ENCODE measurements at places on chromosomes 6 and 20.

GRCh38 chr6:43647613-43648012 lies 2.8 kb downstream of the RSPH9 start:
- no peak for DNase-seq

DNA sequence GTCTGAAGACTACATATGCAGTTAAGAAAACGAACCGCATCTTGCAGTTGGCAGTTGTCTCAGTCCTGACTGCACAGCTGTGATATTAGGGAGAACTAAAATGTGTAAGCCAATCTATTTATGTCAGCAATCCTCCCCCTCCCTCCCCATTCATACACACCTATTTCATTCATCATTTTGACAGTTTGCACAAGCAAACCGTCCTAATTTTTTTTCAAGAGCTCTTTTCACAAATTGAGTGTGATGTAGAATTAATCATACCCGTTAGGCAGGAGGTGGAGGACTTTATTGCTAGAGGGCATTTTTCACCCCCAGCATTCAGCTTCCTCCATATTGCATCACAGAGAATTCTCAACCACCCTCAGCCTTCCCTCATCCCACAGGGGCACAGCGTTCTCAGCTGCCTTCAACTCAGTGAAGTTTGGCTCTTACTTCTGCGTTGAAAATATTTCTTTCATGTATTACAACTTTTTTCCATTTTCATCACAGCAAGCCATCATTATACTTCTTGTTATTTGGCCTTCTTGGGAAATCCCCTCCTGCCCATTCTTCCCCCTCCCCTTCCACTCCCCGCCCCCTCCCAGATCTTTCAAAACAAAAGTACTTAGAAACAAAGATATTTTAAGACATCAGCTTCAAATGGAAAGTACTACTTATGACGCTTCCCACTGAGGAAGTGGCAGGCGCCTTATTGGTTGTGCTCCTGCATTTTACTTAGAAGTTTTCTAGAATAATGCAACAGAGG lies 37.5 kb downstream of the NOX3 start:
- DNase-seq = no peak

- no peak for DNase-seq
These were observed 93.6 kb upstream of the BHLHE23 start for GRCh38 chr20:63100174-63100925.

GRCh38 chr6:14540276-14540675 lies 422.7 kb downstream of the CD83 start:
- no peak for DNase-seq

DNA sequence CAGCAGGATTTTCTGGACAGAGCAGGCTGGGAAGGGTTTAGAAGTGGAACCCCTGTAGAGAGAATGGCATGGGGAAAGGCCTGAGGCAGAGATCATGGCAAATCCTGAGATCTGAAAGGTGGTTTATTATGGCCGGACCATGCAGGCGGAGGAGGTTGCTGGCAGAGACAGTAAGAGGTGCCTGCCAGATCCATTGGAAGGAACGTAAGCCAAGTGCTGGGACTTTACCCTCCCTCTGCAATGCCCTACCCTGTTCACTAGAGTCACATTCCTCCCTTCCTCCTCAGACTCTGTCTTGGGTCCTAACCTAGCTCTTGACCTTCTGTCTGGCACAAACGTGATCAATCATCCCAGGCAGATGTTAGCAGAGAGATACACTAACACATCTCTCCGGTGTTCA lies 66.4 kb upstream of the SLC22A23 start:
- no peak for DNase-seq

GRCh38 chr20:22585786-22586493 lies 1.6 kb upstream of the FOXA2 start:
- DNase-seq = no peak

- no peak for DNase-seq
These were observed 14.4 kb upstream of the TMEM242 start for GRCh38 chr6:157337751-157338150.

DNA sequence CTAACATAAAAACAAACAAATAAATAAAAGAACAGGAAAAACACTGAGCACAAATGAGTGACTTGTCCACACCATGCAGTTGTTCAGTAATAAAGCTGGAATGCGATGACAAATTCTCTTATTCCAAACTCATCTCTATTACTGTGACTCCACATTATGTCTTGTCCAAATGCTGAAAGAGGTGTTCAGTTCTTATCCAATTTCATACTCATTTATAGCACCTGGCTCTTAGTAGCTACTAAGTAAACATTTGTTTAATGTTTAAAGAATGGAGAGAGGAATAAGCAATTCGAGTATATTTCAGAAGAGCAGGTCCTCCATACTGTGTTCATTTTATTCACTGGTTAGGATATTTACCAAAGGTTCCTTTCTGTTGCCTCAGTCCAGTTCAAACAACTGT lies 439.0 kb upstream of the JAG1 start:
- no peak for DNase-seq

DNA sequence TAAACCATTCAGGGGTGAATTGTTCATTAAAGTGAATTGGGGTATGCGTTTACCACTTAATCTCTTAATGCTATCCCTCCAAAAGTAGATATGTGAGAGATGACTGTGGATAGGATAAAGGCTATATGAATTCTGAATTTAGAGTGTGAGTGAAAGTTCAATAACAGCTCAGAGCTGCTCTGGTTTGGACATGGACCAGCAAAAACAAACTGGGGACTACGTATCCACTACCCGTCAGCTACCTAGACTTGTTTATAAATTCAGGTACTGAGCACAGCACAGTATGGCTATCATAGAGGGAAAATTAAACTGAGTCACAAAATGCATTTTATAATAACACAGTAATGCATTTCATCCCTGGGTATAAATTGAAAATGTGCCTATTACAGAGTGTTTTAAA lies 44.4 kb downstream of the HDDC2 start:
- no peak for DNase-seq

- DNase-seq = no peak
These were observed 70.9 kb upstream of the UFL1 start for GRCh38 chr6:96450770-96451130.

DNA sequence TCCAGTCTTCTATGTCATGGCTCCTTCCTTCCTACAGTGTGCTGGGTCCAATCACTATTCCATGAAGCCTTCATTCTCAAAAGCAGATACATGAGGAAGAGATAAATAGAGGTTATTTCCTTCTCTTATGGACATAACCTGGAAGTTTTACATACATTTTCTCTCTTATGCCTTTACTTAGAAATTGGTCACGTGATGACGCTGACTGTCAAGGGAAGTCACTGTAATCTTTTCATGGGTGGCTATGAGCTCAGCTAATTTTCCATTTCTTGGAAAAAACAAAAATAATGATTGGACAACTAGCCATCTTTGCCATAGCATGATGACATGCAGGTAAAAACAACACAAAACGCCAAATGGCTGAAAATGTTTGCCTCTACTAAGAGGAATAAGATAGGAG lies 151.6 kb upstream of the PRSS16 start:
- no peak for DNase-seq

GRCh38 chr6:30769088-30769852 lies 24.9 kb upstream of the IER3 start:
- peak; percentile 92 for DNase-seq

GRCh38 chr6:42820512-42821340 lies 38.9 kb downstream of the BICRAL start:
- DNase-seq = no peak

GRCh38 chr20:37839432-37839827 lies 63.5 kb upstream of the VSTM2L start:
- no peak for DNase-seq

DNA sequence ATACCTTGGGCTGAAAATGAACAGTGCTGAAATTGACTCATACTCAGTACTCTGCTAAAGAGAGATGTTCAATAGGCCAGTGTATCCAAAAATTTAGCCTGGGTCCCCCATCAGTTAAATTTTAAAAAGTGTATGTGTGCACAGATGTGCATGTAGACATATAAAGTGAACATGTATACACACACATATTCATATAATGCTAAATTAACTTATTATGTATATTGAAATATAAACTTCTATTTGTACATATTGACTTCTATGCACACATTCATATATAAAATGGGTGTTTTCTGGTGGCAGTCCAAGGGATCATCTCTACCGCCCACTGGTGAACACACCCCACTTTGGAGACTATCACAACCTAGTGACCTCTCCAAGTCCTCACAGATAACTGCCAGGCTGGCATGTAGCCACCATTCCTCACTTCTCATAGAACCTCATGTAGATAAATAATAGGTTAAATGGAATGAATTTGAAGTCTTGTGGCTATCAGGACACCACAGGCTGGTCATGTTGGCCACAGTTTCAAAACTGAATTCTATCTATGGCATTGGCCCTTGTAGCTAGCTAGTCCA lies 8.8 kb downstream of the SLC22A16 start:
- no peak for DNase-seq

DNA sequence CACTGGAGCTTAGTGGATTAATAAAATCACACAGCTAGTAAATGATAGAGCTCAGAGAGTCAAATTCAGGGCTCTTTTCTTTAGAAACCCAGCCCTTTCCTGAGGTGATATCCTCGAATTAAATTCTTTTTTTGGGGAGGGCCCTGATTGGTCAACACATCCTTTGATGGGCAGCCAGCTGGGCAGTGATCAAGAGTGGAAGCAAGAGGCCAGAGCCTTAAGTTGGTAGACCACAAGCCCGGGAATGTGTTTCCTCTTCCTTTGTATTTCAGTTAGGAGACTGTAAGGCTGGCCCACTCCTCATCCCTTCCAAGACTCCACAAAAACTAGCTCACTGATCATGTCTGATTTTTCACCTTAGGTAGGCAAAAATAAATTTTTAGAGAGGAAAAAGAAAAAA lies 640.5 kb downstream of the DHX35 start:
- DNase-seq = no peak

DNA sequence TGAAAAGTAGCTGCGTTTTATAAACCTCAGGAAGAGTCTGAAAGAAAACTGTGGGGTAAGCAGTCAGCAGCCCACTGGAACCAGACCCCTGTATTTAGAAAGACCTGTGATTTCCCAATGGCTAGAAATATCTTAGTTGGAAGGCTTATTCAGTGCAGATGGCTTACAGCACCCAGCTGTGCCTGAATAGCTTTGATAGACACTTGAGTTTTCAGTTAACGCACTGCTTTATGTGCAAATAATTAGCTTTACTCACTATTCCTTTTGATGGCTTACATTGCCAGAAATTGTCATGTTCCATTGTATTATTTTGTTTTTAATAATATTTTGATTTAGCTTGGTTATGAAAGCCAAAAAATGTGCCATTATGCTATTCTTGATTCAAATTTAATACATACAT lies 465.3 kb upstream of the SYNCRIP start:
- no peak for DNase-seq

- DNase-seq = no peak
These were observed 59.8 kb downstream of the SHPRH start for GRCh38 chr6:145904391-145904790.

DNA sequence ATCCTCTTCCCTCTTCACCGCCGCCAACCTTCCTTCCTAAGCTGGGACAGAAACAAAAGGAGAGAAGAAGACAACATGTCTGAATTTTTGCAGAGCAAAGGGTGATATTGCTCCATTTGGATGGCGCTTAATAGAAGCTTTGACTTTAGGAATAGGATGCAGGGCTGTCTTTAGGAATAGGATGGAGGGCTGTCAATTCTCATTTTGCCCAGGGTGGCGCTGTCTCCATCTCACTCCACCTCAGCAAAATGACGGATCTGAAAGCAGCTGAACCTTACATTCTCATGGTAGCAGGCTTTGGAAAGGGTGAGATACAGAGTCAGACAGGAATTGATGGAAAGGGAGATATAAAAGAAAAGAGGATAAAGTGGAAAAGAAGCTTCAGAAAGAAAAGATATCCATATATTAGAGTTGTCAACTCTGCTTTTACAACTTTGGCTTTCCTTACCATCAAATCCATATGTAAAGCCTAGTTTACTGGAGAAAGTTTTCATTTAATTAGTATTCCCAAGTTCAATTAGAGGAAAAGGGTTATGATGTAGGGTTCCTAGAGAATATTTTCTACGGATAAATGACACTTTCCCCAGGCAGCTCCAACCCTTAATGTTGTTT lies 2.4 kb downstream of the MTCL3 start:
- DNase-seq = peak; percentile 77

GRCh38 chr20:13333793-13334192 lies 112.7 kb downstream of the ISM1 start:
- DNase-seq = no peak

DNA sequence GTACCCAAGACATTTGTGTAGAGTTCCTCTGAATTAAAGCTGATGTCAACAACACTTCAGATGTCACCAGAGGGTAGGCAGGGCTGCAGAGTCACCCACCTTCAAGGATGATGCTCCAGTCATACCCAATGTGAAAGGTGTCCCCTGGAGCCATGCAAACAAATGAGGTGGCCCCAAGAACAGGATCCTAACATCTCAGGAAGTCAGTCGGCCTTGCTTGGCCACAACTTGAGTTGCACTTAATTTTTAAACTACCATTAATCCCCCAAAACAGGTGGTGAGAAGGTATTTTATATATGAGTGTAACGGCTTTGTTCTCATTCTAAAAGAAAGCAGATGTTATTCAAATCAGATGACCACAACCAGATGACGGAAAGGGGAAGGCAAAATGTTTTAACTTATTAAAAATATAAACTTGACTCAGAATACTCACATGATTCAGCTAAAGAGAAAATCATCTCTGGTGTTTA lies 21.1 kb upstream of the SERPINB1 start:
- DNase-seq = no peak

Data from ACHN (cell line).